ENCODE measurements at places on chromosomes 5 and 9.

GRCh38 chr9:33082128-33082527 is 5.7 kb upstream of the SMU1 start:
- no peak for DNase-seq

DNA sequence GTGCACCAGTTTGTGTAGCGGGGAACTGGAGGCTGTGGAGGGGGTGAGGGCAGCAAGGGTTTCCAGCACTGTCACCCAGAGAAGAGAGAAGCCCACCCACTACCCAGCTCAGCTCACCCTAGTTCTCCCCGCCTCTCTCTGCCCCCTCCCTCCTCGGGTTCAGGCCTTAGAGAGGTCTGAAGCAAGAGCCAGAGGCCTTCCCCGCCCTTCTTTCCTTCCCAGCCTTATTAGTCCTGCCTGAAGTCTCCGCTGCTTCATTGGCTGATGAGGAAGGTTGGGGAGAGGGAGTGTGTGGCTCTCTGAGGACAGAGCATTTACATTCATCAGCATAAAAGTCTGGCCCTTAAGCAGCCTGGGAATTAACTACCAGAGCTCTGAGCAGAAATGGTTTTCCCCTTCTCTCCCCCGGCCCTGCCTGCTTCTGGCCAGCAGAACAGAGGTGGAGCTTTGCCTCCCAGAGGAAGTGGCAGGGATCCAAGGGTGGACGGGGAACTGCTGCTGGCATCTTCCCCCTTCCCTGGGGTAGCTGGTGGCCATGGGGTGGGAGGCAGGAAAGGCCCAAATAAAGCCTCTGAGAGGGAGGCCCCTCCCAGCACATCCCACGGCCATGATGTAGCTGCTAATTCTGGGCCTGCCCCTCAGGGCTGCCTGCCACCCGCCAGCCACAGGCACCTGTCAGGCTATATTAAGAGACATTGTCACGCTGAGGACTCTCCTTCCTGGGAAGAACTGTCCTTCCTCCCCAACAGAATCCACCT is 4.1 kb downstream of the DNAJB5 start:
- DNase-seq = no peak

GRCh38 chr5:26763215-26763614 is 275.2 kb downstream of the CDH9 start:
- no peak for DNase-seq

DNA sequence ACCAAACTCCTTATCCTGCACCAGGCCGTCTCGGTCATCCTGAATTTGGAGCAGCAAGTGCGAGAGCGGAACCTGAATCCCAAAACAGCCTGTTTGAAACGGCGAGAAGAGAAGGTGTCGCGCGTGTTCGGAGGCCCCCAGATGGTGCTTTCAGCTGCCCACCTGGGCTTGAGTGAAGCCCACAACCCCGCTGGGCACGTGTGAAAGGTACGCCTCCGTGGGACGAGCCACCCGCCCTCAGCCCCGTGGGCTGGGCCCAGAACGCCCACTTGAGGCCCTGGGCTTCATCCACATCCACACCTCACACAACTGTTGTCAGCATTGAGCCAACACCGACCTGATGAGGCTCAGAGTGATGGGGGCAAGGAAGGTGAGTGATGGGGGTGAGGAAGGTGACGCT is 72.8 kb downstream of the INSL6 start:
- DNase-seq = no peak

GRCh38 chr9:91946653-91947488 is 3.2 kb downstream of the ROR2 start:
- no peak for DNase-seq

- DNase-seq = no peak
Observed at GRCh38 chr9:134570151-134570621, 71.4 kb upstream of the COL5A1 start.

DNA sequence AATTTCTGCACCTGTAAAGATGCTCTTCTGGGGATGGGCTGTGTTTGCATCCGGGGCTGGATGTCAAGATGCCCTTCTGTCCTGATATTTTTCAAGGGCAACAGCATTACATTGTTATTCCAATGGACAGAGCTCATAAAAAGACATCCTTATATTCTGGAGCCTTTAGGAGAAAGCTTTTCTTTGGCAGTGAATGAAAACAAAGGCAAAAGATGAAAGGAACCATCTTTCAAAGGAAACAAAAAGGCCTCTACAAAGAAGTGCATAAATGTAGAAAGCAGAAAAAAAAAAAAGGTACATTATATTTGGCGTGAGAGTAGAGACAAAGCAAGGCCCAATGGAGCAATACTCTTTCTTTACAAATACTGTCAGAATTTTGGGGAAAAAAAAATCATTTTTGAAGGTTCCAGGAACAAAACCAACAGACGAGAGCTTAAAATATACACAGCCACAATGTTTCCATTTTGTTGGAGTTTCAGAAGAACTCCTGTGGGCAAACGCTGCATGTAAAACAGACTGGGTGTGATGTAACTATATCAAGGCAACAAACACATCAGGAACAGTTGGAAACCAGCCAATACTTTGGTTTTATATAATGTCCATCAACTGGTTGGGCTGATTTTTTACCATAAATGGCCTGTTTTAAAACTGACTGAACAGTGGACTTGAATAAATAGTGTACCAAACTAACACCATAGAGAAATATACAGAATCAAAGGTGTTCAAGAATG is 885.6 kb upstream of the DMAC1 start:
- no peak for DNase-seq

DNA sequence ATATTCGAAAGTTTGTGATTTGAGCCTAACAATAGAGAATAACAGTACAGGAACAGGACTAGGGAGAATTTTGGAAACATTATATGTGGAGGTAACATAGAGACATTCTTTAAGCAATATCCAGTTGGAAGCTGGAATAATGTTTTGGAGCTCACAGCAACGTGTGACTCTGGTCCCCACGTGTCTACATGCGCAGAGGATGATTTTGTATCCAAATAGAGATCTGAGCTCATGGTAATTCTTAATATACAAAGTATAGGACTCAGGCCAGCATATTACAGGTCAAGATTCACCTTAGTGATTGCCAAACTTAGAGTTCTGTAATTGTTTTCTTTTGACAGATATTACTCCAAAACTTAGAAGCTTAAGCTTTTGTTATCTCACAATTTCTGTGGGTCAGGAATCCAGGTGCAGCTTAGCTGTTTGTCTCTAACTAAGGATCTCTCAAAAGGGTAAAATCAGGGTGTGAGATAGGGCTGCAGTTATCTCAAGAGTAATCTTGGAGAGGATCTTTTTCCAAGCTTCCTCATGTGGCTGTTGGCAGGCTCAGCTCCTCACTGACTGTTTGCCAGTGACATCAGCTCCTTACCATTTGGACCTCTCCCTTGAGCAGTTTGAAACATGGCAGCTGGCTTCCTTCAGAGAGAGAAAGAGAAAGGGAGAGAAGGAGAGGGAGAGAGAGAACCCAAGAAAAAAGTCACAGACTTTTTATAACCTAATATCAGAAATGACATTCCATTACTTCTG is 272.0 kb upstream of the ZNF462 start:
- DNase-seq = no peak

DNA sequence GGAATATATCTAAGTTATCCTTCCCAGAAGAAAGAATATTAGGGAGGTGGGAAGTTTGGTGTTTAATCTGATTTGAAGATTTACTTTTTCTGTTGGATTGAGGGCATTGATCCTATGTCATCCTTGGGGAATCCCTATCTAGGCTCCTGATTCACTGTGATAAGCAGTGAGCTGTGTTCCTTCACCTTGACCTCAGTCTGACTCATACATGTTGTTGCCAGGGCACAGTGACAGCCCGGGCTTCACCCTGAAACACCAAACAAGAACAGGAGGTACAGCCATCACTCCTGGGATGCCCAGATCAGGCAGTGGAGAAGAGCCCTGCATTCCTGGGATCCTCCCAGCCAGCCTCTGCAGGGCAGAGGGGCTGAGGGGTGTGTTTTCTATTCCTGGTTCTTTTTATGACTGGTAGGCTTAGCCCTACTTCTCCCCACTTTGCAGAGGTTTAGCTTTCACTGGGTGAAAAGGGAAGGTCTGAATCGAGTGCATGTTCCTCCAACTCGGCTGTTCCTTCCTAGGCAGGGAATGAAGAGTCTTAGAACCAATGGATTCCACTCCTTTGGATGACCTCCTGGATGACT is 3.1 kb upstream of the FAM53C start:
- no peak for DNase-seq

GRCh38 chr9:88664773-88665172 is 129.8 kb downstream of the NXNL2 start:
- DNase-seq = no peak

DNA sequence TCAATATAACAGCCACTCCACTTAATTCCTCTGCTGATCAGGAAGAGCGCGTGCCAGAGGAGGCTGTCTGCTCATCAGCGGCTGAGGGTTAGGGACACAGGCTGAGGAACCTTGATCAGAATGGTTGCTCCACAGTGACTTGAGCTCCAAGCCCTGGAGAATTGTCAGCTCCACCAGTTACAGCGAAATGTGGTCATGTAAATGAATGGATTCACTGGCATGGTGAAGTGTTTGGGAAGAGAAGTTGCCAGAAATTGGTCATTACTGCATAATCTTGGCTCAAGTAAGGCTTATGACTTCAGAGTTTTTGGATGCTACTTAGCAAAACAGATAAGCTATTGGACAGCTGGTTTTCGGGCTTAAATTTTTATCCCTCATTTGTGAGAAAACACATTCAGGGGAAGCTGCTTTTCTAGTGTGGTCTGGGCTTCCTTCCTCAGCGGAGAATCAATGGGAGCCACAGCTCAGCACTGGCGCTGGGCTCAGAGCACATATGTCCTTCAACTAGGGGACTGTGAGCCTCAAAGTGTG is 65.0 kb downstream of the PRRT1B start:
- DNase-seq = no peak

GRCh38 chr5:154278908-154279307 is 88.4 kb downstream of the GALNT10 start:
- DNase-seq = no peak
